Glomerular endothelial cell (primary cell): ENCODE measurements at places on chromosomes 16 and 17.

- no peak for DNase-seq
Measured at GRCh38 chr16:27123795-27124409, 57.2 kb downstream of the C16orf82 start.

GRCh38 chr16:75624921-75625334 is 1.8 kb upstream of the ADAT1 start:
- DNase-seq, result no peak

DNA sequence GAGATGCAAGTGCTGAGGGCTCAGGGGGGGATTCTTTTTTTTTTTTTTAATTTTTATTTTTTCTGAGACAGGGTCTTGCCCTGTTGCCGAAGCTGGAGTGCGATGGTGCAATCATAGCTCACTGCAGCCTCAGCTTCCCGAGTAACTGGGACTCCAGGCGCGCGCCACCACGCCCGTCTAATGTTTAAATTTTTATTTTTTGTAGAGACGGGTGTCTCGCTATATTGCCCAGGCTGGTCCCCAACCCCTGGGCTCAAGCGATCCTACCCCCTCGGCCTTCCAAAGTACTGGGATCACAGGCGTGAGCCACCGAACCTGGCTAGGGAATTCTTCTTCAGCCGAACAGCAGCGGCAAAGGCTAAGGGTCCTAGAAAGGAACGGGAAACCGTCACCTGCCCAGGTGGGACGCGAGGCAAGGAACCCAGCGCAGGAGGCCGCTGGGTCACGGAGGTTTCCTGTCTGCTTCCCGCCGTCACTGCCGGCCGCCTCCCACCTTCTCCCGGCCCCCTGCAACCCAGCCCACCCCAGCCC is 13.3 kb upstream of the OR1F1 start:
- DNase-seq, result no peak

DNA sequence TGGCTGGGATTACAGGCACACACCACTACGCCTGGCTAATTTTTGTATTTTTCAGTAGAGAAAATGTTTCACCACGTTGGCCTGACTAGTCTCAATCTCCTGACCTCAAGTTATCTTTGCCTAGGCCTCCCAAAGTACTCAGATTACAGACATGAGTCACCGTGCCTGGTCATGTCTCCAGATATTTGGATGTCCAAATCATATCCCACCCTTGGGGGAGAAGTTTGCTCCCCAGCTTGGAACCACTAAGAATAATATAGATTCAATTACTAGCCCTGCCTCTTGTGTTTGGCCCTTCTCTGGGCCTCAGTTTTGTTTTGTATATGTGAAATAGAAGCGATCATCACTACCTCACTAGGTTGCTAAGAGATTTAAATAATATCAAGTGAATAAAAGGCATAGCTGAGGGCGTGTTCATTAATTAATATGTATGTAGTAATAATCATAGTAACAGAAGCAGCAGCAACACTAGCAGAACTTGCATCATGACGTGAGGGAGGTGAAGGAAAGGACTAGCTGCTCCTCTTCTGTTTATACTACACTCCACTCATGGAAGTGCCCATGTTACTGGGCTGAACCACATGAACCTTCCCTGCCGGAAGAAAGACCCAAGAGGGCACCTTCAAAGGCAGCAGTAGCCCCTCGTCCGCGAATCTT is 253.6 kb upstream of the XYLT1 start:
- DNase-seq, result no peak

- DNase-seq, result no peak
Measured at GRCh38 chr17:338442-339192, 14.0 kb downstream of the RPH3AL start.

- DNase-seq, result no peak
Measured at GRCh38 chr17:44956998-44957981, 9.7 kb upstream of the KIF18B start.

GRCh38 chr16:78543023-78543422 is 443.6 kb downstream of the WWOX start:
- no peak for DNase-seq

DNA sequence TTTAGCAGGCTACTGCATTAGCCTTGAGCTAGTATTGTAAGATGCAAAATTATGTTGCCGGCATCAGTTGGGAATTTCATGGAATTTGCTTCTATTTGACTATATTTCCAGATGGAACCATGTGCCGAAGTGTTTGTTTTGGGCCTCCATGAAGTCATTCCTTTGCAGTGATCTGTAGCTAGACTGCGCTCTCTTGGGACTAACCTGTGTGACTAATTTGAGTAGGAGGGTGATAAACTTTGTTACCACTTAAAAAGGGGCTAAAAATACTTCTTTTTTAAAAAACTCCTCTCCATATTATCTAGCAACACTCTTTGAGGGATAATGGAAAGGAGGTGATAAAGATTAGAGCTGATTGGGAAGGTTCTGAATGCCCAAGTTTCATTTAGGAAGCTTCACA is 166.8 kb upstream of the TBX2 start:
- DNase-seq, result no peak

- DNase-seq, result no peak
Measured at GRCh38 chr16:9260666-9261065, 169.2 kb downstream of the HAPSTR1 start.

GRCh38 chr17:57940231-57940630 is 15.0 kb downstream of the CUEDC1 start:
- no peak for DNase-seq

DNA sequence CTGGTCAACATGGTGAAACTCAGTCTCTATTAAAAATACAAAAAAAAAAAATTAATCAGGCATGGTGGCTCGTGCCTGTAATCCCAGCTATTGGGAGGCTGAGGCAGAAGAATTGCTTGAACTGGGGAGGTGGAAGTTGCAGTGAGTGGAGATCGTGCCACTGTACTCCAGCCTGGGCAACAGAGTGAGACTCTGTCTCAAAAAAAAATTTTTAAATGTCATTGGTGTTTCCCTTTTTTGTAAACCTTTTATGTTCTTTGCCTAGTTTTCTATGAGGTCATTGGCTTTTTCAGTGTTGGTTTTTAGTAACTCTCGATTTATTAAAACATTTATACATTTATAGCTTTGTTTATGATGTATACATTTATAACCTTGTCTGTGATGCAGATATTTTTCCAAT is 18.2 kb downstream of the NLRC5 start:
- DNase-seq, result no peak

DNA sequence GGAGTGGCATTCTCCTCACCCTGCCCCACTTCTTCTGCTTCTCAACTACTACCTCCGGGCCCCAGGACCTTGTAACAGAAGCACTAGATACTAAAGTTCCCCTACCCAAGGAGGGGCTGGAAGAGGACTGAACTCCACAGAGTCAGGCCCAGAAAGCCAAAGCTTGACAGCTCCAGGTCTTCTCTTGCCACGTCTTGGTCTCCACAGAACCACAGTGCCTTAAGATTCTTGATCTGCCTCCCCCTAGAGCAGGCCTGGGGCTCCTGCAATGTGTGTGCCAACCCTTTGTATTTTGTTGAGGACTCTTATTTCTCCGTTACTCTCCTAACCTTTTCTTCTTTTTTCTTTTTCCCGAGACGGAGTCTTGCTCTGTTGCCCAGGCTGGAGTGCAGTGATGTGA is 4.0 kb downstream of the SLC16A13 start:
- DNase-seq, result no peak

DNA sequence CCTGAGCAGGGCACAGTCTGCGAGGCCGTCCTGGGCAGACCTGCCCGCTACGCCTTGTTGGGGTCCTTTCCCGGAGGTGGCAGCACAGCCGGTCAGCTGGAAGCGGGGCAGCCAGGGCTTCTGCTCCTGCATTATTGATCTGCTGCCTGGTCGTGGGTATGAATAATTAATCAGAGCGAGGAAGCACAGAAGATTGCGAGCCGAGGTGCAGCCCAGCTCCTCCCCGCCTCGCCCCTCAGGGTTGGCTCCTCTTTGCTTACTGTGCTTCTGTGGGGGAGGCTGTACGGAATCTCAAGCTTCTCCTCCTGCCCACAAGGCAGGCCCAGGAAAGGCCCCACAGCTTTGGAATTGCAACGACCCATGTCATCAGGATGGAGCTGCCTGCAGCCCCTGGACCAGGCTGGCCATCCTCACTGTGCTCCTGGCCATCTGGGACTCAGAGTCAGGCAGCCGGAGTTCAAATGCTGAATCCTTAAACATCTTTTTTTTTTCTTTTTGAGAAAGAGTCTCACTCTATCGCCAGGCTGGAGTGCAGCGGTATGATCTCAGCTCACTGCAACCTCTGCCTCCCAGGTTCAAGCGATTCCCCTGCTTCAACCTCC is 25.6 kb downstream of the TRARG1 start:
- no peak for DNase-seq

- DNase-seq, result no peak
Measured at GRCh38 chr16:49600976-49601375, 227.4 kb downstream of the C16orf78 start.
